ENCODE measurements at places on chromosomes 7 and 10.

DNA sequence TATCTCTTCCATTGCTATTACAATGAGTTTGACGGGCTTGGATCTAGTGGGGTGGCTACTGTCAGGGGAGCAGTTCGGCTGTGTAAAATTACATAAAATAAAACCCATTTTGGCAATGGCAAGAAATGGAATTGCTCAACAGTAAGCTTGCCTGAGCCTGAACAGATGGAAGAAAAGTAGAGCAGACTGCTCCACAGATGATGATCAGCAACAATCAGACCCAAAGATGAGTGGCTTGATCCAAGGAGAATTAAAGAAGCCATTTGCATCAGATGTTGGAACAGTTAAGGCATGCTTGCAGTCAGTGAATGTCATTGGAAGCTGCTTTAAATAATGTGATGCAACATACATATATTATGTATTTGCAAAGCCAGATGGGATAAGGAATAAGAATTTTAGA is 256.6 kb upstream of the SMIM30 start:
- no peak for DNase-seq

- no peak for DNase-seq
These were observed 404.2 kb upstream of the FOXK1 start for GRCh38 chr7:4277936-4278335.

DNA sequence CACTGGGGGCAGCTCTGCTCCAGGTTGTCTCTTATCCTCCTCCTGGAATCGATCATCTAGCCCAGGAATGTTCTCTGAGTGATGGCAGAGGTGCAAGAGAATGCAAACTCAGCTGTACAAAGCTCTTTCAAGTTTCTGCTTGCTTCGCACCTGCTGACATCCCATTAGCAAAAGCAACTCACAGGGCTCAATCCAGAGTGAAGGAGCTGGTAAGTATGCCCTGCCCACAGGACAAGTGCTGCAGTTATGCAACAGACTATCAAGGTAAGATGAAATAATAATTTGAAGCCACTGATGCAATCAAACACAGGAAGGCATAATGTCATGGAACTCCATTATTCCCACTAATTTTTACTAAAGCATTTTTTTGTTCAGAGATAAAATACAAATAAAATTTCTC is 122.2 kb downstream of the GRM3 start:
- DNase-seq = no peak

DNA sequence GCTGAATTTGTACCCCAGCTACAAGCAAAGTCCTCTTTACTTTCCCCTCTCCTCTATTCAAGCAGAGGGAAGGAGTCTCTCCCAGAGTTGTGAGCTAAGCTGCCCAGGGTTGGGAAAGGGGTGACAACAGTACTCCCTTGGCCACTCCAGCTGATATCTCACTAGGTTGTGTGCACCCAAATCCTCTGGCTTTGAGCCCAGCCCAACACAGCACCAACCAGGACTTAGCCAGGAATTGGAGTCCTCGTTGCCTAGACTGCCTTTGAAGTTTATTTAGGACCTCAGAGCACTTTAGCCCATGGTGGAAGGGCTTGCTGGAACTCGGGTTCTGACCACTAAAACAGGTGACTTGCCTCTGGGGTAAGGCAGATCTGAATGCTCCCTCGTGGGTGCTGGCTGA is 35.7 kb upstream of the DYNC1I1 start:
- DNase-seq = no peak

GRCh38 chr10:73585327-73585726 is 5.8 kb downstream of the USP54 start:
- DNase-seq = no peak

- DNase-seq = no peak
These were observed at the start of gene MALRD1 for GRCh38 chr10:19048489-19048888. MALRD1 (plus strand) TSS chr10:19048801; CDS start chr10:19048939, 138 bp downstream.

DNA sequence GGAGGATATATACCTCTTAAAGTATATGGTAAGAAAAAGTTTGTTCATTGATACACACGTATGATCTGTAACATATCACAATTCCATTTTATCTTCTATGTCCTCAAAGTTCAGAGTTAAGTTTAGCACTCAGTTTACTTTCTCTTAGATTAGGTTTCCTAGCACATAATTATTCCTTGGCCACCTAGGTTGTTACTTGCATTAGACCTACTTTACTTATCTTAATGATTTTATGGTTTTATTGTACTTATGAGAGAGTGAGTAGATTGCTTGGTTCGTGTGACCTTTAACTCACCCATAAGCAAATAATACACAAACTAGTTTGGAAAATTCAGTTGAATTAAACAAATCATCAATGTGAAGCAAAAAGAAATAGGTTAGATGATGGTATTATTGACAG is 33.9 kb upstream of the SP4 start:
- no peak for DNase-seq
